ENCODE measurements at places on chromosomes 11 and 22. TPM values are rescaled to one million over a fixed set of nuclear protein-coding genes. Genes with fewer than 3 reads are reported as not detected.

Gene FSHB
- not detected for total RNA-seq

Gene TNNT3
- 8.9 TPM for total RNA-seq

Gene TTC36
- not detected for total RNA-seq

Gene ANO5
- not detected for total RNA-seq

Gene POU2AF1
- 1.6 TPM for total RNA-seq

Gene CRYBB3
- total RNA-seq, result not detected

Gene ZFTA
- 1.1 TPM for total RNA-seq

Gene MPPED2
- total RNA-seq, result 0.42 TPM

Gene GSTT2B
- total RNA-seq, result not detected

Gene EI24
- 19.4 TPM for total RNA-seq

Gene OR52I2
- total RNA-seq, result not detected

Gene DEFB131B
- total RNA-seq, result not detected

Gene POU2AF2
- total RNA-seq, result not detected

Gene TRIM48
- not detected for total RNA-seq

Gene FZD4
- not detected for total RNA-seq

Gene TSGA10IP
- total RNA-seq, result not detected

Gene TRAPPC4
- 62.4 TPM for total RNA-seq

Gene SIDT2
- total RNA-seq, result 118 TPM

Gene ATL3
- 30.7 TPM for total RNA-seq

Gene CSNK2A3
- not detected for total RNA-seq

Gene MMP12
- not detected for total RNA-seq

Gene CTSC
- 69.8 TPM for total RNA-seq

Gene MS4A12
- total RNA-seq, result not detected

Gene TMPRSS5
- 1.9 TPM for total RNA-seq

Gene BACE1
- 3.5 TPM for total RNA-seq

Gene EXPH5
- 0.96 TPM for total RNA-seq

Gene LMO1
- total RNA-seq, result not detected

Gene RBM14
- 398 TPM for total RNA-seq

Gene YAP1
- total RNA-seq, result not detected

Gene DENND6B
- total RNA-seq, result 1.8 TPM

Gene APOL4
- total RNA-seq, result 0.22 TPM

Gene LRRC32
- 3.2 TPM for total RNA-seq

Gene OR8A1
- total RNA-seq, result not detected

Gene IRF7
- total RNA-seq, result 44.0 TPM

Gene MCM5
- total RNA-seq, result 22.6 TPM

Gene CLMP
- total RNA-seq, result 0.67 TPM

Gene GVQW3
- 1.7 TPM for total RNA-seq
